ENCODE measurements at places on chromosomes 3 and 15.
A peak's percentile ranks its signal among the peaks of the same experiment; 100 is the strongest.

GRCh38 chr3:186644683-186645082, 4.5 kb downstream of the FETUB start:
- no peak for DNase-seq

- DNase-seq: no peak
Measured at GRCh38 chr15:77654975-77655374, 22.3 kb upstream of the LINGO1 start.

DNA sequence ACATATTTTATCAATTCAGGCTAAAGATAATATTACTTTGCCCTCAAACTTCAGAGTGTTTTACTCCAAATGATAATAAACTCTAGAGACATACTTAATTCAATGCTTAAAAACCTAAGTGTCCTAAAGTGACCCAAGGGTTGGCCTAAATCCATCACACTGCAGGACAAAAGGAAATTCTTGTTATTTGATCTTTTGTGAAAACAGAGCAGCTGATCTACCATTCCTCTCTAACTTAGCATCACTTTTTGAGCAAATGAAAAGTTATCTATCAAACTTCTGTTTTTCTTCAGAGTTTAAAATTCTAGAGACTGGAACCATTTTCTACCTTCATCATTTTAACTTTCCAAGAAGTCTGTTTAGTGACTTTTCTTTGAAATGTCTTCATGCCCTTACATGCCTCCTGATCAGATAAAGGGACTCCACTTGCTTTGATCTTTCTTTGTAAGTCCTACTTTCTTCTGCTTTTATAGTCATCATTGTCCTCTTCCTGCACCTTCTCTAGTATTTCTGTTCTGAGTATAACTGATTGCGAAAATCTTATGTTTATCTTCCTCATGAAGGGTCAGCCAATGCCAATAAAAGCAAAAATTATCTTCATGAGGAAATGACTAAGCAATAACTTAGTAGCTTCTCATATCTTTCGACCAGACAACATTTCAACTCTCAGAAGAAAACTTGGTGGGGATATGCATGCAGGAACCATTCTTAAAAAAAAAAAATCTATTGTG, 378.7 kb upstream of the TGFBR2 start:
- no peak for DNase-seq

- no peak for DNase-seq
Measured at GRCh38 chr3:196222876-196223595, 6.7 kb downstream of the SLC51A start.

GRCh38 chr3:46065294-46065705, 38.0 kb upstream of the XCR1 start:
- DNase-seq: peak; percentile 59

- no peak for DNase-seq
Measured at GRCh38 chr3:152317184-152317583, 48.5 kb downstream of the MBNL1 start.

GRCh38 chr3:129597087-129597999, 9.1 kb downstream of the PLXND1 start:
- DNase-seq: no peak

- DNase-seq: no peak
Measured at GRCh38 chr15:101723171-101723873, 951 bp downstream of the TARS3 start.

- no peak for DNase-seq
Measured at GRCh38 chr3:184825121-184825820, 13.3 kb downstream of the VPS8 start.

DNA sequence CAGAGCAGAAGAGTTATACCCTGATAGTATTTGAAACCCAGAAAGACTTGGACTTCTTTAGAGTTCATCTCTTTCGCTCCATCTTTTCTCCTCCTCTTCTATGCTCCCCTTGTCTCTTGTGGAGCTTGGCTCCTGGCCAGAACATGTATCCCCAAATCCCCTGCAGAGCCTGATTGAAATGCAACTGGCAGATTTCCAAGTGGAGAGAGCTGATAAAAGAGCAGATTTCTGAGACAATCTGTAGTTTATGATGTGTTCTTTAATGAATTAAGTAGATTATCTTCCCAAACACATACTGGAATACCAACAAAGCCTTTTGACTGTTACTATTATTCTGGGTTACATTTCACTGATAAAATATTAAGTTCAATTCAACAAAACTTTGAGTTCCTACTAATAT, 33.4 kb downstream of the UNC13C start:
- no peak for DNase-seq

DNA sequence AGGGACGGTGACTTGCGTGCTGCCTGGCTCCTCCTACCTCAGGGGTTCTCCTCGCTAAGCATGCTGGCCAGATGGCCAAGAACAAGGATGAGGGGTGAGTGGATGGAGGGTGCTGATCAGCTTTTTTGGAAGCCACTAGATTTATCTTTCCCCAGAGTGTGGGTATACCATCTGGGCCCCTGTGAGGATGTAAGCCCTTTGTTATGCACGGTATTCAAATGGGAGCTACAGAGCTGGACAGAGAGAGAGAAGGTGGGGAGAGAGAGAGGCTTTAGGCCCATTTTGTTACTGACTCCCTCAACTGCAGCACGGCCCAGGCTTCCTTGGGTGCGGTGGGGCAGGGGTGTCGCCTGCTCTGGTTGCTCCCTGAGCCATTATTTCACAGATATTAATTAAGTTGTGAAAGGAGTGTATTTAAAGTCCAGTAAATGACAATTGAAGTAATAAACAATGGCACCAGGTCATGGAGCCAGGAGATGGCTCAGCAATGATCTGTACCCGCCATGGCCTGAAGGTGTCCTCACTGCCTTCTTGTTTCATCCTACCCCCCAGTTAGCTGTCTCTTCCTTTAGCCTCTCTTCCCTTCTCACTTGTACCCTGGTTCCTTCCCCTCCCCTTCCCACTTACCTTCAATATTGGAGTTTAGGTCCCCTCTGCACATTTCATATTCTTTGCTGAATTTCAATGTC, 158.0 kb downstream of the CLSTN2 start:
- no peak for DNase-seq

- no peak for DNase-seq
Measured at GRCh38 chr15:85828126-85828525, 33.4 kb upstream of the KLHL25 start.

GRCh38 chr3:16426665-16427064, 86.8 kb downstream of the RFTN1 start:
- no peak for DNase-seq

- DNase-seq: peak; percentile 67
Measured at GRCh38 chr15:31434588-31435260, 108.1 kb downstream of the KLF13 start.

DNA sequence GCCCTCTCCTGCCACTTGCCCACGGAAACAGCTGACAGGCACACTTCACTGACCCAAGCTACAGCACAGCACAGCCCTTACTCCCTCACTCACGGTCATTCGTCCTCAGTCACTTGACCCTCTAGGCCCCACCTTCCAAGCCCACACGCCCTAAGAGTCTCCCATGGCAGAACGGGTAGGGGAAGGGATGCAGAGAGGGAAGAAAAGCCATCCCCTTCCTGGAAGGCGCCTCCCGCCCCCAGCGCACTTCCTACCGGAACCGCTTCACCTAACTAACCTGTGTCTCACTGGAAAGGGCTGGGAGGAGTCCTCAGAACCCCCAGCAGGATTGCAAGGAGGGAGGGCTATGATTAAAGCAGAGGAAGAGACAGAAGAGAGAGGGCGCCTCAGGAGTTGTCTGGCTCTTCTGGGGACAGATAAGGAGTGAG, 22.9 kb downstream of the EPHB3 start:
- DNase-seq: no peak

DNA sequence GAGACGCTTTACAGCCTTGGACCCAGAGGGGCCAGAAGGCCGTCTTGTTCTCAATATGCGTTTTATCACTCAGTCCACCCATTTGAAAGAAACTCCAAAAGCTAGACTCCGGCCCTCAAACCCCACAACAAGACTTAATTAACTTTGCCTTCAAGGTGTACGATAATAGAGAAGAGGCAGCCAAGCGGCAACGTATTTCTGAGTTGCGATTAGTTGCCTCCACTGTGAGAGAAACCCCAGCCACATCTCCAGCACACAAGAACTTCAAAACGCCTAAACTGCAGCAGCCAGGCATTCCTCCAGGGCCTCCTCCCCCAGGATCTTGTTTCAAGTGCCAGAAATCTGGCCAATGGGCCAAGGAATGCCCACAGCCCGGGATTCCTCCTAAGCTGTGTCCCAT, 17.4 kb upstream of the INO80 start:
- DNase-seq: no peak
